ENCODE measurements at places on chromosomes 7 and 10.

DNA sequence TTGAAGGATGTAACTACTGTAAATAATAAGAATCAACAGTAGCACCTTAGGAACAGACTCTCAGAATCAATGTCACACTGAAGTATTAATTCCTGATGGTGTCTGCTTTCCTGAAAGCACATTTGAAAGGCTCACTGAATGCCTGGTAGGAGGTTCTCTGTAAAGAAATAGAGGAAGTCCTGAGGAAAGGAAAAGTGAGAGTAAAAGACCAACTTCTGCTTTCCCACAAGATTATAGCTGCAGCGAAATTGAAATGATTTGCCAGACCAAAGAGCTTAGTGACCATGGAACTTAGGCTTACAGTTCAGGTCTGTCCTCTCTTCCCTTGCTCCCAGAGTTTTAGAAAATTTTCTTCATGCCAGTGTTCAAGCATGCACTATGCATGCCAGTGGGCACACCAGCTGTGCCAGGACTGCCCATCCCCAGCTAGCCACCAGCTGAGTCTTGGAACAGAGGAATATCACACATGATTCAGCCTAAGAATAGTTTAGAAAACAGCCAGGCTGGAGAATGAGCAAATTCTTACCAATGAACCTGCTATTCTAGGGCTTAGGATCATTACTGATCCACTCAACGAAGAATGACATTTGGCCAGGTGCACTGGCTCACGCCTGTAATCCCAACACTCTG is 123.2 kb downstream of the HERPUD2 start:
- no peak for DNase-seq

DNA sequence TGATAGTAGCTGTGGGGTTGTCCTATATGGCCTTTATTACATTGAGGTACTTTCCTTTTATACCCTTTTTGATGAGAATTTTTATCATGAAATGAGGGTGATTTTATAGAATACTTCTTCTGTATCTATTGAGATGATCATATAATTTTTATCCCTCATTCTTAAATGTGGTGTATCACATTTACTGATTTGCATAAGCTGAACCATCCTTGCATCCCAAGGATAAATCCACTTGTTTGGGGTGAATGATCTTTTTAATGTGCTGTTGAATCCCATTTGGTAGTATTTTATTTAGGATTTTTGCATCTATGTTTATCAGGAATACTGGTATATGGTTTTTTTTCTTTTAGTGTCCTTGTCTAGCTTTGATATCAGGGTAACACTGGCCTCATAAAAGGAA is 84.5 kb upstream of the IL6 start:
- no peak for DNase-seq

DNA sequence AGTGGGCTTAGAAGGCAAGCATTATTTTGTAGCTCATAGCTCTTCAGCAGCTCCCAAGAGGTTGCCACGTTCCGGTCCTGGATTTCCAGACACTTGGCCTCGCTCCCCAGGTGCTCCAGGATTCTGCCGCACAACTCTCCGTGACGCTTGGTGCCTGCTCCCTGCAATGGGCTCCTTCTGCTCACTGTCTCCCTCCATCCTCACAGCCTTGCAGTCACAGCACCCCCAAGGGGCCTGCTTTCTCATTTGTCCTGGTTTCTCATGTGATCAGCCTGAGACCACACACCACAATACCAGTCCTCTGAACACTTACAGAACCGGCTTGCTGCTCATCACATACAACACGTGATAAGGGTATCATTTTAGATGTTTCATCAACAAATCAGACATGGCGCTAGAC is 9.8 kb downstream of the IGFBP3 start:
- no peak for DNase-seq

DNA sequence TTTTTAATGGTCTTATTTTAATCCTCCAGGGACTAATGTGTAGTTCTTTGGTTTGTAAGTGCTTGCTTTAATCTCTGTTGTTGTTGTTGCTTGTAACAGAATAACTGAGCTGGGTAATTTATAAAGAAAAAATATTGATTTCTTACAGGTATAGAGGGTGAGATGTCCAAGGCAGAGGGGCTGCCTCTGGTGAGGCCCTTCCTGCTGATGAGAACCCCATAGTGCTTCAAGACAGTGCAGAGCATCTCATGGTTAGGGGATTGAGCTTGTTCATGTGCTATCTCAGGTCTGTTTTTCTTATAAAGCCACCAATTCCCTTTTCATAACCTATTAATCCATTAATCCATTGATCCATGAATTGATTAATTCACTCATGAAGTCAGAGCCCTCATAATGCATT is 516.3 kb upstream of the KCND2 start:
- no peak for DNase-seq

DNA sequence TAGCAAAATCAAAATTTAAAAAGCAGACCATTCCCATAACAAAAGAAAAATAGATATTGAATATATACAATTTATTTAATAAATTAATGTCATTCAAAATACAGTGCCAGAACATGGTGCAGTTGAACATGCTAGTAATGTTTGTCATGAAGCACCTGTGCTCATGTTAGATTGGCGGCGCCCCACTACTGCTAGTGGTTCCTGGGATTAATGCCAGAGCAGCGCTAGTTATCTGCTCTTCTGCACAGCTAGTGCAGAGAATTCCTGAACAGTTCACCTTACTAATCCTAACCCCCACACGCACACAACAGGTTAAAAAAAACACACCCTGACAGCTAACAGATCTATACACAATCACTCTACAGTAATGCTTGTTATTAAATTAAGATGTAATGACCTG is 23.4 kb downstream of the KBTBD2 start:
- no peak for DNase-seq

DNA sequence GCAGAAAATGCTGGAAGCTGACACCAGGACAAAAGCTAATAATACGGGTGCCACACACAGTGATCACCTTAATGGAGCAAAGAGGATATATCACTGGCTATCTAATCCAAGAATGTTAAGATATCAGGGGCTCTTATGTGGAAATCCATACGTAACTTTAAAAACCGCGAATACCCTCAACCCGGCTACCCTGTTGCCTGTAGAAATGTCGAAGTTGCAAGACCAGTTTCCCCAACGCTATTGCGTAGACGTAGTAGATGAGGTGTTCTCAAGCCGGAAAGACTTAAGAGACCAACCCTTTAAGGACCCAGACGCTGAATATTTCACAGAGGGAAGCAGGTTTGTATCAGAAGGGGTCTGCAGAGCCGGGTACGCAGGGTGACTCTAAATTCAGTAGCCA is 7.9 kb upstream of the CYREN start:
- DNase-seq = no peak

DNA sequence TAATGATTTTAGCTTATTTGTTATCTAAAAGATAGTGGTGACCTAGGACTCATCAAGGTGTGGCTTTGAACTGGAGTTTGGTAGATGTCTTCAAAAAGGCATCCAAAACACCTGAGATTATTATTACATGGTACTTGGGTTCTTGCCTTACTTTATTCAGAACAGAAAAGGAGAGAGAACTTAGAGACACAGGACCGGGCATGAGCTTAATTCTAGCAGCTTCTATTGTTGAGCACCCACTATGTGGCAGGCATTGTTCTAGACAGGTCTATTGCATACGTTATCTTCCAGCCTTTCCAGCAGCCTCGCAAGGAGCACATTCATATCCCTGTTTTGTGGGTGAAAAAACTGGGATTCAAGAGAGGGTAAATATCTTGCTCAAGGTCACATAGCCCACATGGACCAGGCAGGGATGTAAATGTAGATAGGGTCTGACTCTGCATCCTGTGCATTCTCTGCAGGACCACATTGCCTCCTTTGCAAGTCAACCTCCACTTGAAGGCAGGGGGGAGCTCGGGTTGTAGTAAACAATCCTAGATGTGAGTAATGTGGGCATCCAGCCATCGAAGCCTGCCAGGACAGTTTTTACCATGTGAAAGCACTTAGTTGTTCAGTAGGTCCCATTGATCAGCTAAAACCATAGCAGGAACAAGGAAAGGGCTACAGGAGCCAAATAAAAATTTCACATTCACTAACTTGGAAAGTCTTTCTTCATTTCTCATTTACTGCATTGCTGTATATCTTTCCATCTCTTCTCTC is 551.4 kb downstream of the LRMDA start:
- DNase-seq = peak; percentile 79

GRCh38 chr10:126597211-126597610 is 73.3 kb downstream of the C10orf90 start:
- DNase-seq = no peak

- DNase-seq = no peak
Observed at GRCh38 chr7:29442146-29442545, 121.5 kb upstream of the PRR15 start.

- DNase-seq = no peak
Observed at GRCh38 chr7:129160161-129160905, 15.8 kb downstream of the TSPAN33 start.

GRCh38 chr10:2081501-2081900 is 344.2 kb upstream of the ADARB2 start:
- DNase-seq = no peak
